Stimulated activated CD4-positive, alpha-beta T cell treated with anti-CD3 and anti-CD28 coated beads, Interleukin-2, amount 100 ng/mL, for 24 hours (primary cell): ENCODE measurements at places on chromosomes 3 and 15.

DNA sequence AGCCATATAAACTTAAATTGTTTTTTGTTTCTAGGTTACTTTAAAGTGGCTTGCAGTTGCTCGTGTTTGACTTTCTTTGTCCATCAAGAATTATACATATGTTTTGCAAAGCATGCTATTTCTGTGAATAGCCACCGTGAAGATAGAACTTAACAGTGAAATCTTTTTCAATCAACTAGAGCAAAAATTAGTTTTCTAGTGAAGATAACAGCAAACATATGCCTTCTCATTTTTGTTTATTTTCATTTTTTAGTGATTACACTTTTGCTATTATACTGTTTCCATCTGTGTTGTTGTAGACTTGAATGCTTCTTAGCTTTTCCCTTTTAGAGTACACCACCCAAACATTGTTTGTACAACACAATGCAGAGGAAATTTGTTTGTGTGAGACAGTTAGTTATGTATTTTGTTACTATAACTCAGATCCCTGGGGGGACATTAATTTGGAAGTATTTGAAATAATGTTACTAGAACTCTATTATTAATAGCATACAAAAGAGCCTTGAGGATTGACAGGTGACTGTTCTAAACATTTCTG is 62.8 kb downstream of the CRYBG3 start:
- DNase-seq: no peak

GRCh38 chr3:25437953-25438352 is 9.9 kb downstream of the RARB start:
- no peak for DNase-seq

GRCh38 chr3:42698911-42699230 is 3.7 kb downstream of the HHATL start:
- DNase-seq: no peak

DNA sequence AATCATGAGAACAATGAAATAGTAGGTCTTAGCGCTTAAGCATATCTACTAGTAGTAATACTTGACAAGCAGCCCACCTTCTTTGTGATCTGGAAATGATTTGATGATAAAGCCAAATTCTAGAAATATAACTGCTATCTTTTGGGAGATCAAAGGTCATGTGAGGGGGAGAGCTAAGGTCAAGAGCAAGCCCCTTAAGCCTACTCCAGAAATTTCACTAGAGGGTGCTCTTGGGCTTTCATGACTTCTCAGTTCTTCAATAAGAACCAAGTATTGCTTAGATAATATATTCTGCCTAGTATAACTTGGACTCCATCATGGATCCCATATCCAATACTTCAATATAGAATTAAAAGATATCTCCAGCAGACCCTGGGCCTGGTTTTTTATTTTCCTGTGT is 319.6 kb downstream of the ZBTB20 start:
- DNase-seq: no peak

DNA sequence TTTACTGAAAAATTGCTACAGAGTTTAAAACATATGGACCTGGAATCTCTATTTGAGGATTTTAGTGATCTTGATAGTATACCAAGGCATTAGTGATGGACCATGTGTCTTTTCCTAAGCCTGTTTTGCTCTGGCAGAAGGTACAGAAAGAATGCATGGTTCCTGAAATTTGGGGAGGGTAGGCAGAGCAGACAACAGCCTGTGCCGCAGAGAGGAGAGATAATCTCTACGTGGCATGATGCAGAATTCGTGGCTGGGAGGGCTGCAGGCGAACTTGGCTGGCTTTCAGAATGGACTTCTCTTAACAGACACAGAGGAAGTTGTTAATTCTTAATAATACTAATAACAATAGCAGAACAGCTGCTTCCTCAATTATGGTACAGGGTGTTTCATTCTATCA is 137.5 kb upstream of the FOXB1 start:
- no peak for DNase-seq

DNA sequence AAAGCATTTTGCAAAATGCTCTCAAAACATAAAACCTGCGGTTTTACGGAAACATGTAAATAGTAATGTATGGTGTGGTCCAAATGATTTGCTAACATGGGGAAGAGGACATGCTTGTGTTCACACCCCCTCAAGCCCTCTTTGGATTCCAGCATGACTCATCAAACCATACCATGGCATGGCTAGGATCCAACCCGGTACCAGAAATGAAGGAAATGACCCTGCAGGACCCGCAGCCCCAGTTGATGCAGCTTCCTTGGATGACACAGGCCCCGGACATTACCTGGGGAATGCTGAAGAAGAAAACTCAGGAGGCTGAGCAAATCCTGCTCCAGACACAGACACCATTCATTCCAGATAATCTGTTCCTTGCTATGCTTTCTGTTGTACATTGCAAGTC is 222.9 kb downstream of the DTWD1 start:
- DNase-seq: no peak

DNA sequence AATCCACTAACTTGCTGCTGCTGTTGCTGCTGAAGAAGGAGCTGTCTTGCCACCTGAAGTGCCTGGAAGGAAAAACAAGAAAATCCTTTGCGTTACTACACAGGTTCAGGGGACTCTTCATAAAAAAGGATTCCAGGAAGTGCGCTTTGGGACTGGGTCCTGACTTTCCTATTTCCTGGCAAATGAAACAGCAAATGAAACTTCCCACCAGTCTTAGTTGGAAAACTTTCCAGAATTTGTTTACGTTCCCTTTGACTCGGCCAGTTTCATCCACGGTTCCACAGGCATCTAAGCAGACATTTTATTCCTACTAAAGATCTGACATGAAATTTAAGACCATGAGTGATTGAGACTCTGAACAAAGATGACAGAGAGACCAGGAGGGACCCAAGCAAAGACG is 471.0 kb downstream of the FOXP1 start:
- DNase-seq: no peak

DNA sequence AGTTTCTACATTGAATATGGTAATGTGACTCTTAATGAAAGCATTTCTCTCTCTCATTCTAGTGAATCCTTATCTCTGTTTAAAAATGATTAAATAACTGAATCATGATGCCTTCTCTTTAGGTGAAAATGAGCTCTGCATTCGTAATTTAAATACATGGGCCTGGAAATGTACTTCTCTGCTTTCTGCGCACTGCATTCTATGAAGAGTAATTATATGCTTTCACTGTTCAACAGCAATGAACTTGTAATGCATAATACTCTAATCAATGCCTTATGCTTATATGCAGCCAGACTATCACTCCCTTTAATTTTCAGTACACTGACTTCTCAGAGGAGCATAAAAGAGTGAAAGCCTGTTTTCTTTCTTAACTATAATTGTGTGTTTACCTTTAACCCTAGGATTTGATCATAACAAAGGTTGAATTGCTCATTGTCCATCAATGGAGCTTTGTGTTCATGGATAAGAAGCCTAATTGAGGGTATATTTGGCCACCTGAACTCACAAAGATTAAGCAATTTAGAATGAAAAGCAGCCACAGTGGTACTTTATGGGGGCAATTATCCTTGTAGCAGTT is 330.8 kb upstream of the PDZRN3 start:
- no peak for DNase-seq

DNA sequence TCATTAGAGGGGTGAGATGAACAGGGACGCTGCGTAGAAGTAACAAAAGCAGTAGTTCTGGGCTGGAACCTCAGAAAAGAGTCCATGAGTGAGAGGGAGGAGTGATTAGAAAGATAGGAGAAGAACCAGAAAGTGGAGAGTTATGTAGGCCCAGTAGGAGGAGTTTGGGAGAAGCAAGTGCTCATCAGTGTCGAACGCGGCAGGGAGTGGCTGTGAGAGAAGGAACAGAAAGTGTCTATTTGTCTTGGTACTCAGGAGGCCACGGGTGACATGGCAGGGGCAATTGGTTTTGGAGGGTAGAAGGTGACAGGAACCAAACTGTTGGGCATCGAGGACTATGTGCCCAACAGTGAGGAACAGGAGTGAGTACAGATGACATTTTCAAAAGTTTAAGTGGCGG is 1.3 kb upstream of the INSYN1 start:
- no peak for DNase-seq

DNA sequence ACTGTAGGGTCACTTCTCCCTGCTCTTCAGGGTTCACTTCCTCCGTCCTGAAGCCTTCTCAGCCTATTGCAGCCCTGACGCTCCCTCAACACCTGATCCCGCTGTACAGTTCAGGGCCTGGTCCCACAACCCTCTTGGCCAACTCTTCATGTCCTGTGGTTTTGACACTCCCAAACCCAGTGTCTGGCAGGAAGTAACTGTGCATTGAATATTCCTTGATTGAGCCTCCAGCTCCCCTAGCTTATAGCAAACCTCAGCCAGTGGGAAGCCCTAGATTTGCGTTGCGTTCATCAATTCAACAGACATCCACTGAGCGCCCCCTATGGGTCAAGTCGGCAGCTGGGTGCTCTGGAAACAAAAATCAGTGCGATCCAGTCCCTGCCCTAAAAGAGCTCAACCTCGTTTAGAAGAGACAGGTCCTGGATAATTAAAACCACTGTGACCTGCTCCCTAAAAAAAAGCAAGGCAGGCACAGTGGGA is 13.5 kb downstream of the UBAP1L start:
- peak; percentile 64 for DNase-seq

GRCh38 chr15:24945711-24946110 is 9.1 kb upstream of the SNRPN start:
- DNase-seq: no peak

- no peak for DNase-seq
These were observed 1298.5 kb downstream of the ROBO2 start for GRCh38 chr3:78338405-78338804.

DNA sequence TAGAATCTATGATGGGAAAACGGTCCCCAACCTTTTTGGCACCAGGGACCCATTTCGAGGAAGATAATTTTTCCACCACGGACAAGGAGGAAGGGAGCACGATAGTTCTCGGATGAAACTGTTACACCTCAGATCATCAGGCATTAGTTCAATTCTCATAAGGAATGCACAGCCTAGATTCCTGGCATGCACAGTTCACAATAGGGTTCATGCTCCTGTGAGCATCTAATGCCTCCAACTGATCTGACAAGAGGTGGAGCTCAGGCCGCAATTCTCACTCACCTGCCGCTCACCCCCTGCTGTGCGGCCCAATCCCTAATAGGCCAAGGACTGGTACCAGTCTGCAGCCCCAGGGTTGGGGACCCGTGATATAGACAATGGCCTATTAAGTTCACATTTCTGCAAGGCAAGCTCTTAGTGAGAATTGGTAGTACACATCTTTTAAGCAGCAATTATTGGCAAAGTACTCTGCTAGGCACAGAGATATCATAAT is 26.5 kb downstream of the CD200R1 start:
- DNase-seq: no peak

- no peak for DNase-seq
These were observed 27.9 kb downstream of the KIF7 start for GRCh38 chr15:89627256-89627970.

GRCh38 chr3:197599089-197599765 is 43.5 kb upstream of the BDH1 start:
- DNase-seq: peak; percentile 78

GRCh38 chr3:148839805-148840204 is 12.2 kb downstream of the CPB1 start:
- no peak for DNase-seq

GRCh38 chr3:129060276-129061022 is at the start of gene GP9:
Gene GP9, plus strand, starts transcription at chr3:129060779. Its CDS starts 961 bp downstream, at chr3:129061740.
- DNase-seq: no peak

DNA sequence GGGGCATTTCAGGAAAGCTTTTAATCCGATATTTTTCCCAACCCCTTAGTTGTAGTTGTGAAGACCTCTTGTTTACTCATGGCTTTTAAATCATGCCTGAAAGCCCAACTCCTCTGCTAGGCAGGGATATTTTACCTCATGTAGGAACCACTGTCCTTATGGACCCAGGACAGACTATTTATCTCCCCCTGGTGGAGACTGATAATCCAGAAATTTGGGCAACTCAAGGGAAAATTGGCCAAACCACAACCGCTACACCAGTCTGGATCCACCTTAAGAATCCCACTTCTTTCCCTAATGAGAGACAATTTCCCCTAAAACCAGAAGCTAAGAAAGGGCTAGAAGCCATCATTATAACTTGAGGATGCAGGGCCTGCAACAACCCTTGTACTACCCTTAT is 248.1 kb upstream of the STAC start:
- no peak for DNase-seq

GRCh38 chr3:108008931-108009639 is 81.7 kb downstream of the CD47 start:
- DNase-seq: no peak

DNA sequence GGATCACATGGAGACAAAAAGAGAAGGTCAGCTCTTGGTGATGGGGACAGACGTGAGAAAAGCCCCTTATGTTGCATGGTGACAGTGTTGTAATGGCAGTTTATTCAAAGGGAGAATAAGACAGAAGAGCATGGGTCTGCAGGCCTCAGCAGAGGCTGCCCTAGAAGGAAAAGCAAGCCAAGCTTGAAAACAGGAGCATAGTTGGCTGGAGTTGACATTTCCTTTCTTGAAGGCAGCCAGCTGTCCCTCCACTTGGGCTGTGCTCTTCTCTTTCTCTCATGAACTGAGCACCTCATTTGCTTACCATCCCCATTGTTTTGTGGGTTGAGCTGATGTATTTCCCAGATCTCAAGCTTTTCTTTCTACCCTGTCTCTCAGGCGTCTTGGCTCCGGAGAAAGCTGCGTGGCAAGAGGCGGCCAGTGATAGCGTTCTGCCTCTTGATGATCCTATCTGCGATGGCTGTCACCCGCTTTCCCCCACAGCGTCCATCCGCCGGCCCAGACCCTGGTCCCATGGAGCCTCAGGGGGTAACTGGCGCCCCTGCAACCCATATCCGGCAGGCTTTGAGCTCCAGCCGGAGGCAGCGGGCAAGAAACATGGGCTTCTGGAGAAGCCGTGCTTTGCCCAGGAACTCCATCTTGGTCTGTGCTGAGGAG is 52.9 kb downstream of the GASK1A start:
- DNase-seq: no peak

DNA sequence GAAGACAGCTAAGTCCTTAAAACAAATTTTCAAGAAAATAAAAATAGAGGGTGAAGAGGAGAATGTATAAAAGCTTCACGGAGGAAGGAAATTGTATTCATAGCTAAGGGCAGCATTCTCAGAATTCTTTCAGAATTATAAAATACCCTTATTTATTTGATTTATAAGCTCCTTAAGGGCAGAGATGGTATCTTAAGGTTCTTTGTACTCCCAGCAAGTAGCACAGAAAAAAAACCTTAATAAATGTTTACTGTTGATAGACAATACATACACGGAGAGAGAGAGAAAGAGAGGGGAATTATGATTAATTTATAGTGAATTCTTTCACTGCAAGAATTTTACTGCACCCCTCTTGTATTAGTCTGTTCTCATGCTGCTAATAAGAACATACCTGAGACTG is 375.6 kb upstream of the CCDC54 start:
- DNase-seq: no peak

DNA sequence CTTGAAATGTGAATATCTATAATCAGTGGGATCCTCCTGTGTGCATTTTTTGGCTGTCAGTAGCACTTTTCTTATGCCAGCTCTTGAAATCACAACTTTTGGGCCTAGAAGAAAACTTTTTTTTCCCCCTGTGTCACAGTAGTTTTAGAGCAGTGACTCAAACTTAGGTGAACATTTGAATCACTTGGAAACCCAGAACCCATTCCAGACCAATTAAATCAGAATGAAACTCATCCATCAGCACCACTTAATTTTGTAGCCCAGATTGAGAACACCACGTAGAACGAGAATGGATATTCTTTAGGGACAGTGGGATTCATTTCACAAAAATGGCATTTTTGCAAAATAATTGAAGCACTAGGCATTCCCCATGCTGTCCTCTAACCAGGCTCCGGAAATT is 224.8 kb upstream of the NANOGP8 start:
- DNase-seq: no peak

- no peak for DNase-seq
These were observed 19.4 kb downstream of the ZPLD1 start for GRCh38 chr3:102454181-102454580.
